COR-L47 (cell line): ENCODE measurements at places on chromosomes 12 and 14.

GRCh38 chr14:98233656-98234055 is 1038.3 kb downstream of the BCL11B start:
- DNase-seq = no peak

- no peak for DNase-seq
These were observed 12.9 kb downstream of the SERPINA6 start for GRCh38 chr14:94310248-94310647.

- DNase-seq = no peak
These were observed 835 bp downstream of the MYL6 start for GRCh38 chr12:56158926-56159461.

- no peak for DNase-seq
These were observed 126.9 kb upstream of the FKBP4 start for GRCh38 chr12:2667716-2668440.

DNA sequence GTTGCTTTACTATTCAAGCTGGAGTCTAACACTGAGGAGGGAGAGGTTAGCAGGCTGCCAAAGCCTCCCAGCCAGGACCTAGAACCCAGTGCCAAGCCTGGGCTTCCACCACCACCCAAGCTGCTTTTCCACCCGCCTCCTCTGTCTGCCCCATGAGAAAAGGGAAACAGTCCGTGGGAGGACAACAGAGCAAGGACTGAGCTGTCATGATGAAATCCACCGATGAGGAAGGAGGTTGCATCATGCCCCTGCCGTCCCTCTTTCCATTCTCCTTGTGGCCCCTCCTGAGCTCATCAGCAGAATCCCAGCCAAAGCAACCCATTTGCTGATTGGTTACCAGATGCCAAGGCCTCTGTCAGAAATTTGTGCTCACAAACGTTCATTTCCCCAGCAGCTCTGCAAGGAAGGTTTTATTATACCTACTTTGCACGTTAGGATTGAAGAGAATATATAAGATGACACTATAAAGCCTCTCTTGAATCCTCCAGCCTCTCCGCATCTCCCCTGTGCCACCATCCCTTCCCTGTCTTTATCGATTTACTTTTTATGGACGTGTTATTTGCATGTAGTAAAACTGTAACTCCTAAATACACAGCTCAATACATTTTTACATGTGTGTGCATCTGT is 6.3 kb upstream of the SERPINA1 start:
- DNase-seq = no peak

DNA sequence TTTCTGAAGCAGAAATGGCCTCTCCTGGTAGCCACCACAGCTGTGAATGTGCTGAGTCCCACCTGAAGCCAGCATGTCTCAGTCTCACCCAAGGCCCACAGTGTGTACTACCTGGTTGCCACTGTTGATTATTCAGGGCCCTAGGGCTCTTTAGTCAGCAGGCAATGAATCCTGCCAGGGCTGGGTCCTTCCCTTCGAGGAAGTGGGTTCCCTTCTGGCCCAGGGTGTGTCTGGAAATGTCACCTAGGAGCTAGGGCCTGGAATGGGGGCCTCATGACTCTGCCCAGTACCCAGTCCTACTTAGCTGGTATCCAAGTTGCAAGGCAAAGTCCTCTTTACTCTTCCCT is 207.4 kb downstream of the SYNE2 start:
- no peak for DNase-seq

DNA sequence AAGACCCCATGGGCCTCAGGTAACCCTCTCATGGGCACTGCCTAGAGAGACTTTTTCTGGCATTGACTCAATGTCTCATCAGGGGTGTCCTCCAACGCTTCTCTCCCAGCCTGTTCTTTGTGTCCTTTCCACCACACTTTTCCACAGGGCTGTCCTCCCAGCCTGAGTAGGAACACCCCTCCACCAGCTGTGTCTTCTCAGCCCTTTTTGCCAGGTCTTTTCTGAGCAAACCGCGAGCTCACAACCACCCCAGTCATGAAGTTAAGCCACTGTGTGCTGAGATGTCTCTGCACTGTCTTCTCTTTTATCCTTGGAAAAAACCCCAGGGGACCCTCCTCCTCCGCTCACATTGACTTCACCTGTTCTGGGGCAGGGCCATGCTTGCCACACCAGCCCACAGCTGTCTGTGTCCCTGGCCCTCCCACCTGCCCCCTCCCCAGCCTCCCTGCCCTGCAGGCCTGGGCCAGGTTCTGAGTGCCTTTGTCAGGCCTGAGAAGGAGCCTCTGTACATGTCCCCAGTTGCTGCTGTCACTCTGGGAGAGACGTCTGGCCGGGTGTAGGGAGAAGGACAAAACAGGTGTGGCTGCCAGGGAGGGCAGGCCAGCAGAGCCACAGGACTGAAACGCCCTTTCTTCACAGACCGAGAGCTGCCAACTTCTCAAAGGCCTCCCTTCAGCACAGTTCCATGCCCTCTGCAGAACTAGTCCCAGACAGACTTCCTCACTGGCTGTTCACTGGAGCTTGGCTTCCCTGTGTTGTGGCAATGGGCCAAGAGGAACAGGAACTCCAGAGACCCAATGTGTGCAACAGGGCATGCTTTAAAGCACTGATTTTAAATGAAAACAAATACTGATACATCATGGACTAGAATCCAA is 50.5 kb upstream of the PNMA1 start:
- DNase-seq = no peak

- no peak for DNase-seq
These were observed 337.2 kb upstream of the NAV3 start for GRCh38 chr12:77493302-77494168.
